ENCODE measurements at places on chromosomes 3 and 15.

- DNase-seq = no peak
Measured at GRCh38 chr3:65829228-65829627, 209.5 kb downstream of the MAGI1 start.

DNA sequence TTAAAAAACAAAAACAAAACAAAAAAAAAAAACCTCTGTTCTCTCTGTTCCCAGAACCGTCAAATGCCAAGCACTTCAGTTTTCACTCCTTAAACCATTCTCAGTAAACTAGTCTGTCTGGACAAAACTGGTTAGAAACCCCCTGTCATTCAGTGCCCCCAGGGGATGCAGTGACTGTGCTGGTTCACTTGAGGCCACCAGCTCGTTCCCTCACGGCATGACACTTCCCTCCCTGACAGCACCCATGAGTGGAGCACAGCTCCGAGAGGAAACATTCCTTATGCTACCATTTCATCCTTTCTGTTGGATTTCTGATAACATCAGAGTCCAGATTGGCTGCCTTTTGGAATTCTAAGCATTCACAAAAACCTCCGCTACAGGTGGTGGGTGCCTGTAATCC is 244.0 kb upstream of the TPM1 start:
- no peak for DNase-seq

- no peak for DNase-seq
Measured at GRCh38 chr3:64161481-64161952, 63.7 kb downstream of the PRICKLE2 start.

GRCh38 chr15:48414015-48414414 is 82.8 kb downstream of the DUT start:
- no peak for DNase-seq

GRCh38 chr3:42647821-42648459 is 5.6 kb upstream of the ZBTB47 start:
- DNase-seq = no peak

DNA sequence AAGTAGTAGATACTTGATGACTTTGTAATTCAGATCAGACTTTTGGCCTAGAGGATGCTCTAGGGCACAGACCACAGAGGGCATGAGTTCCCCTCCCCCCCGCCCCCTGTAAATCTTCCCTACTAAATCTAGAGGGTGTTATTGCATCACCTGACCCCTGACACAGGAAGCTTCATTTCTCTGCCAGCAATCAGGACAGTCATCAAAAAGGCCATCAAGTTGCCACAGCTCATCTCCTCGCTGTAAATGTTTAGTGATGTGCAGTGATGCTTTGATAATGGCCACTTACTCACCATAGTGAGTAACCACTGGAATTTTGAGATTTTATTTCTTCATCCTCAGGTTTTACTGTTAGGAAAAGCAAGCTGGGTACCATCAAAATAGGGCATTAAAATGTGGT is 289.2 kb upstream of the CHRM5 start:
- DNase-seq = no peak

DNA sequence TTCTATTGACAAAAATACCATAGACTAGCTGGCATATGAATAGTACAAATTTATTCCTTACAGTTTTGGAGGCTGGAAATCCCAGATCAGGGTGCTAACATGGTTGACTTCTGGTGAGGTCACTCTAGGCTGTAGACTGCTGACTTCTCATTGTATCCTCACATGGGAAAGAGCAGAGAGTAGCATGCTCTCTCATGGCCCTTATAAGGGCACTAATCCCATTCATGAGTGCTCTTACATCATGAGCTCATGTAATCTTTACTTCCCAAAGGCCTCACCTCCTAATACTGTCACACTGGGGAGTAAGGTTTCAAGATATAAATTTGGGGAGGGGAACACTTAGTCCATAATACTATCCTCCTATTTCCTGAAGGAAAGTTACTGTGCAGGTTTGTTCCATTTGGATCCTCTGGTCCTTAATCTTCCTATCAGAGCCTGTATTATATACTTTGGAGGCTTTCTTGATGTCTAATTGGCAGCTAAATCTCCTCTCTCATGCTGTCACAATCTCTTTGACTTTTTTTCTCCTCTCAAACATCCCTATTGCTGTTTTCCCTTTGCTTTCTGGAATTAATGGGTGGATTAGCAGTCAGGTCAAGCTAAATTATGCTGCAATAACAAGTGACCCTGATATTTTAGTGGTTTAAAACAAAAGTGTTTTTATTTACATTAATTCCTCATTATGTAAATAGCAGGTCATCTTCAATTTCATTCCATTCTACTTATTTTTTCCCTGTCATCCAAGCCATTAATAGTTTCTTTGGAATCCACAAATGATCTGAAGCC is 23.1 kb upstream of the LEKR1 start:
- peak; percentile 33 for DNase-seq

DNA sequence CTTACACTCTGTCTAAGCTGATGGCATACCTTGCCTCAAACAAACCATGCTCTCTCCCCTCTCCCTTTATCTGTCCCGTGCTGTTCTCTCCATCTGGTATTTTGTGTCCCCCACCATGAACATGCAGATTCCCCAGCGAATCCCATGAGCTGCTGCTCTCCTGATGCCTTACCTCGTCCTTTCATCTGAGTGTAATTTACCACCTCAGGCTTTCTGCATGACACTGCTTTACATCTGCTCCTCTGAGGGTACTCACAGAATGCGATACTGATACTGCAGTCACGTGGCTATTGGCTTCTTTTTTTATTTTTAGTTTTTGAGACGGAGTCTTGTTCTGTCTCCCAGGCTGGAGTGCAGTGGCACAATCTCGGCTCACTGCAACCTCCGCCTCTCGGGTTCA is 341.7 kb downstream of the PTPRG start:
- no peak for DNase-seq

DNA sequence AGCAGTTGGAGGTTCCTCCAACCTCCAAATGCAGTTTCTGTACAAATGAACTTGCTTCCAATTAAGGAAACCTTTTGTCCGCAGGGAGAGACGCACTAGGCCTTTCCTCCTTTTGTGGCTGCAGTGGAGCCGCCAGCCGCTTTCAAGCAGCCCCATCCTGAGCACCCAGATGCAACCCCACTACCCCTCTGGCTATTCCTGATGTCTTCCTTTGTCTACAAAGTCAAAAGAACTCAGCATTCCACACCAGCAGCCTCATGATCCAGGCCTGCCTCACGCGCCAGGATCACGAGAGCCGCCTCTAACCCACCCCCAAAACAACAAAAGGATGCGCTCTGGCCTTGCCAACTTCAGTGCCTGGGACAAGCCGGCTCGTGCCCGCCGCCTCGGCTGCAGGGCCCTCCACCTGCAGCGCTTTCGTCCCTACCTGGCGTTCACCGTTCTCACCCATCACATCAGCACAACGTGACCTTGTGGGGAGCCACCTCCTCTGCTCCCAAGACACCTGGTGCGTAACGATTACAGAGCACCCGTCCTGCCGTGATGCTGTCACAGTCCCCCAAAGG is 48.2 kb upstream of the MUC4 start:
- no peak for DNase-seq

DNA sequence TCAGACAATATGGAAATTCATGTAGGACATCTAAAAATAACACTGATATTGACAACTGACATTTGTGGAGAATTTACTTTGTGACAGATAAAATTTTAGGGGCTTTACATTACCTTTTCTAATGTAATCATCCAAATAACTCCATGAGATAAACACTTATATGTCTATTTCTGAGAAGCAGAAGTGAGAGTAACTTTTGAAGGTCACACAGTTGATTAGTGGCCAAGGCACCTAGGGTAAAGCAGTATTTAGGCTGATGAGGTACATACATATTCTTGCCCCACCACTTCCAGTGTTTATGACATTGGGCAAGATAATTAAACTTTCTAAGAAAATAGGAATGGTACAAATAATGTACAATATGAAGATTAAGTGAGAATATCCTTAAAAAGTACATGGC is 248.4 kb downstream of the CPNE4 start:
- DNase-seq = no peak

GRCh38 chr3:52087731-52088130 is 31.4 kb upstream of the DUSP7 start:
- no peak for DNase-seq

DNA sequence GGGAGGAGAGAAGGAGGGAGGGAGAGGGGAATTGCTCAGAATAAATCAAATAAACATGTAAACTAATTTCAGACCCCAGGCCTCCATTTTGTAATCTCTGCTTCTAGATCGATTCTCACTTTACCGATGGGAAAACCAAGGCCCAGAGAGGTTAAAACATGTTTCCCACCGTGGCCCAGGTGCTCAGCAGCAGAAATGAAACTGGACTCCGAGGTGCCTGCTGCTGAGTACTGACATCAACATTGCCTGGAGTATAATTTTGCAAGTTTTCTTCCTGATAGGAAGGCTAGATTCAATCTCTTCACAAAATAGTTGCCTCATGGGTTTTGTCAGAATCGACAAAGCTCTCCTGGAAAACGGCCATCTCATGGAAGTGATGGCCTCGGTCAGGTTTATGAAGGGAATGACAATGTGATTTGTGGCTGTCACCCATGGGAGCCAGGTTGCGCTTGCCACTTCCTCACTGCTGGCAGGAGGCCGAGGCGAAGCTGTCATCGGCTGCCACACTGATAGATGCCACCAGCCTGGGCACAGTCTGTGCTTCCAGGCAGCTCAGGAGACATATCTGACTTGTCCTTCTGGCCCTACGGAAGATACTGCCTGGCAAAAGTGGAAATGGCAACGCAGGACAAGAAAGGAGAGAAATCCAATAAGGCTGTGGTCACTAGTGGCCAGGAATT is 133.1 kb upstream of the LRRN1 start:
- peak; percentile 2 for DNase-seq

DNA sequence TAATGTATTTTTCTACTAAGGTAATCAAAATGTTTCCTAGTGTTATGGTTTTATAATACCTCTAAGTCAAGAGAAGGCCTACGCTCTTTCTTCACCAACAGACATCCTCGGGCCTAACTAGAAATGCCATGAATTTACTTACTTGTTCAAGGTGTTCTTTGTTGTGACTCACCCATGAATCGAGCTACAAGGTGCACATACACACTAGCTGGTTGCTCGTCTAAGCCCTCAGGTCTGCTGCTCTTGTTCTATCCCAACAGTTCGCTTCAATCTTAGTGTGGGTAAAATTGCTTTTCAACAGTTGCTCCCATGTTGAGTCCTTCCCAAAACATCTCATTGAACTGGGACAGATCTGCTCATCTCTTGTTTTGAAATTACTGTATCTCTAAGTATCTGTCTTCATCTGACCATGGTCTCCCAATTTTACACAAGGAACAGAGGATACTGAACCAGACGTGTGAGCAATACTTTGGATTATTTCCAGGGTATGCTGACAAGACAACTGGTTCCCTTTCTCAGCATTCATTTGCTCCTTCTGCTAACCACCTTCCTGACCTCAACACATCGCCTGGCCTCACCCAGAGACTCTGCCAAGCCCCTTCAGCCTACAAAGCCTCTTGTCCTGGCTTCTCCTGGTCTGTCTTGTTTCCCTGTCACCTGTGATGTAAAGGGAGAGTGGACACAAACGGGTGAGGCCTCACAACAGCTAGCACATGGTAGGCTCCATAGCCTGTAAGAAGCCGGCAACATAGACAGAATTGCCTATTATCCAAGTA is 84.2 kb downstream of the NEDD4 start:
- DNase-seq = no peak

DNA sequence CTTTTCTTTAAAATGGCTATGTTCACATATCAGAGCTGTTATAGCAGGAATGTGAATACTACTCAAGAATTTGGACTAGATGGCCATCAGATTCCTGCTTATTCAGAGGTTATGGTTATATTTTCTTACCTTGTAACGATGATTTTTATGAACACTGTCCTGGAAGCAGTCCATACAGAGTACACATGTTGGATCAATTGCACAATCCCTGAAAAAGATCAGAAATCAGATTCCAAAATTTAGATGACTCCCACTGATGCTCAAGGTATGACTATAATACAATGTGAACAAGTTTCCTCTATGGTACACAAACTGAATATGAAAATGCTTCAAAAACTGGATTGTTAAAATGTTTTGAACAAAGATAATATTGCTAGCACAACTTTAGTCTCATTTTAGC is 23.3 kb downstream of the UBR1 start:
- DNase-seq = no peak

GRCh38 chr15:99211926-99212325 is 37.5 kb downstream of the TTC23 start:
- no peak for DNase-seq

Data from suppressor macrophage treated with lipopolysaccharide for 1 hour (primary cell).